ENCODE measurements at places on chromosomes 2 and 18.

- DNase-seq = no peak
These were observed 795 bp upstream of the TCF7L1 start for GRCh38 chr2:85132397-85132796.

DNA sequence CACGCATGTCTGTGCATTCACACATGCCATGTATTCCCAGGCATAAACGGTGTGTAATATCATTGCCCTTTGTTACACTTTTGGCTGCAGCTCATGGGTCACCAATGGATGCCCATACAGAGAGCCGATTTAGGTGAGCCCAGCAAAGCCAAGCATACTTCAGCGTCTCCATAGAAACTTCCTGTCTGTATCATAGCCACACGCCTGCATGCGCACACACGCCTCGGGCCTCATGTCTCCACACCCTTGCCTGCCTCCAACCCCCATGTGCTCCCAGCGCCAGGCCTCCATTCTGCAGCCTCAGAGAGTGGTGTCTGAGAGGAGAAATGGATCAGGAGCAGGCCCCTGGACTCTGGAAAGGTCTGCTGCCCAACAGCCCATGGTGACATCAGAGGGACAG is 33.5 kb upstream of the SELENOI start:
- no peak for DNase-seq

GRCh38 chr2:7665880-7666279 is 748.7 kb downstream of the RNF144A start:
- DNase-seq = no peak

DNA sequence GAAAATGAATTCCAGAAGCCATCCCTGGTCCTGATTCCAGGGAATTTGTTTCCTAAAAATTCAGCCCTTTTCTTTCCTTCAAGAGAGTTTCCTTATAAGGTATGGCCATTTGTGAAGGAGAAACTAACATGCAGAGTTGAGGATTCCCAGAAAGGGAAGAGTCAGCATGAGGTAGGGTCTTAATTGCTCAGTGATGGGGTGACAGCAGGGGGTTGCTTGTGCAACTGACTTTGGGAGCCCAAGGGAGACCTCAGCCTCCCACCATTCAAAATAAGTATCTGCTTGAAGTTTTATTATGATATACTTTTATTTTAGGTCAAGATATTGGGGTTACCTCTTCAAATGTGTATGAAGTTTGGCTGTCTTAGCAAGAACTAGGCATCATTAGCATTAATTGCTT is 74.9 kb upstream of the CELF4 start:
- DNase-seq = no peak

DNA sequence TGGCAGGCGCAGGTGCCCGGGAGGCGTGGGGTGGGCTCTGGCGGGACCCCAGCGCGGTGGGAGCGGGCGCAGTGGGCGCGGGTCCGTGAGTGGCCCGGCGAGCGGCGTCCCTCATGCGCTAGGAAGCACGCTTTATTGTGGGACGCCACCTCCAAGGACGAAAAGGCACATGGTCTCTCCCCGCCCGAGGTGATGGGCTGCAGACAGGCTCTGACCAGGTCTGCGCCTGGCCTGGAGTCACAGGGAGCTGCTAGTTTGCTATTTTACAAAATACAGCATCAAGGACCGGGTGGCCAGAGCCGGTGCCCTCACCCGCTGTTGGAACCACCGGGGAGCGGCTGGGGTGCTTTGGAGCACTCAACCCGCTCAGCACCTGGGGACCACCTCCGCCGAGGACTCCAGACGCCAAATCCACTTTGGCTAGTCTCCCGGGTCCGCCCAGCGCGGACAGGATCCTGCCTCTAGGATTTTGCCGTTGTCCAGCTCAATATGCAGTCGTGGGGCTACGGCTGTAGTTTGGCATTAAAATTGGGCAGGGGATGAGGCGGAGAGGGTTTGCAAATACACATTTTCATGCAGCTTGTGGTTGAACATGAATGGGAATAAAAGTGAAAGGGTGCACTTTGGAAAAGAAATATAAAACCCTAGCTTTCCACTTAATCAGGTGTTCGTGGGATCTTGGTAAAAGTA is 65.4 kb downstream of the LRRFIP1 start:
- no peak for DNase-seq

DNA sequence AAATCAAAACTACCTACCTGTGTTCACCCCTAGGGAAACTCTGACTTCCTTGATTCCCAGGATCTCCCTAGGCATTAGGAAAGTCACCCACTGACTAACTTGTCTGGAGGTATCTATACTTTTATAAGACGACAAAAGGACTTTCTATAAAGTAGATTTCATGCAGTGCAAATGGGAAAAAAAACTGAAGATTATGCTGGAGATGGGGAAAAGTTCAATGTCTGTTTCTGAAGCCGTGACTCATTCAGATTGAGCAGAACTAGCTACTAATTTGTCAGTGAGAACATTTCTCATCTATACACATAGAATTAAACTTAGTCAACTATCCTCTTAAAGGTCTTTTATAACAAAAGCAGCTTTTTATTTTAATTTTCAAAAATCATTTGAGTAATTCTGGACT is 6.0 kb downstream of the SEPTIN10 start:
- no peak for DNase-seq
